Endodermal cell (in vitro differentiated cells): ENCODE measurements at places on chromosomes 4 and X.

- no peak overlapping the region for H3K4me3 ChIP-seq
- H3K27me3 ChIP-seq = no peaks in the 10 kb centered on the region
- no peak for DNase-seq
- H3K4me1 ChIP-seq = no peaks in the 10 kb centered on the region
Measured at GRCh38 chrX:39372115-39372514, 570.9 kb downstream of the MID1IP1 start.

GRCh38 chr4:129514852-129515251 lies 418.9 kb downstream of the C4orf33 start:
- H3K4me1 ChIP-seq = no peaks in the 10 kb centered on the region
- no peaks in the 10 kb centered on the region for H3K36me3 ChIP-seq
- no peaks in the 10 kb centered on the region for H3K27me3 ChIP-seq
- no peak overlapping the region for H3K4me3 ChIP-seq

- H3K27ac ChIP-seq = no peak overlapping the region
- no peak overlapping the region for H3K4me3 ChIP-seq
- H3K36me3 ChIP-seq = no peaks in the 10 kb centered on the region
- no peak for DNase-seq
Measured at GRCh38 chr4:66123190-66123589, 452.9 kb upstream of the EPHA5 start.

DNA sequence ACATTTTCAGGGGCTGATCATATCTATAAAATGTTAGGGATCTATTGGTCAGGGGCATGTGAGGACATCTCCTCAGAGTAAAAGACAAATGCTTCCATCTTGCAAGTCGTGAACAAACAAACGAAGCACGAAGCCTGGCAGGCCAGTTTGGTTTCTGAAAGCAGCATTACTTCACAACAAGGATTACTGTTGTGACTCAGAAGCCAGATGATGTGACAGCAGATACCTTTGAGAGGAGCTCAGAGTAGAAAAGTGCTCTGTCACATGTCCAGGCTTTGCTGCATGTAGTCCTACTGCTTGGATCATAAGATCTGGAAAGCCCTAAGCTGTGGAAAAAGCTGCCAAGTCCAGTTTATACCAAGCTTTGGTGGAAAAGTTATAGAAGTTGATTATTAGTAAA lies 1827.2 kb downstream of the ARAP2 start:
- H3K4me3 ChIP-seq = no peak overlapping the region
- no peaks in the 10 kb centered on the region for H3K36me3 ChIP-seq
- no peaks in the 10 kb centered on the region for H3K27me3 ChIP-seq
- no peak for DNase-seq

GRCh38 chr4:169898095-169898494 lies 128.1 kb downstream of the MFAP3L start:
- no peaks in the 10 kb centered on the region for H3K36me3 ChIP-seq
- no peaks in the 10 kb centered on the region for H3K27me3 ChIP-seq
- H3K4me3 ChIP-seq = no peak overlapping the region
- no peak overlapping the region for H3K27ac ChIP-seq

GRCh38 chr4:33369446-33369845 lies 2649.3 kb downstream of the PCDH7 start:
- no peak for DNase-seq
- no peaks in the 10 kb centered on the region for H3K27me3 ChIP-seq
- H3K27ac ChIP-seq = no peak overlapping the region
- no peak overlapping the region for H3K4me3 ChIP-seq

GRCh38 chr4:150699599-150699998 lies 117.6 kb downstream of the MAB21L2 start:
- no peaks in the 10 kb centered on the region for H3K4me1 ChIP-seq
- DNase-seq = no peak
- H3K27me3 ChIP-seq = no peaks in the 10 kb centered on the region
- H3K36me3 ChIP-seq = no peaks in the 10 kb centered on the region

DNA sequence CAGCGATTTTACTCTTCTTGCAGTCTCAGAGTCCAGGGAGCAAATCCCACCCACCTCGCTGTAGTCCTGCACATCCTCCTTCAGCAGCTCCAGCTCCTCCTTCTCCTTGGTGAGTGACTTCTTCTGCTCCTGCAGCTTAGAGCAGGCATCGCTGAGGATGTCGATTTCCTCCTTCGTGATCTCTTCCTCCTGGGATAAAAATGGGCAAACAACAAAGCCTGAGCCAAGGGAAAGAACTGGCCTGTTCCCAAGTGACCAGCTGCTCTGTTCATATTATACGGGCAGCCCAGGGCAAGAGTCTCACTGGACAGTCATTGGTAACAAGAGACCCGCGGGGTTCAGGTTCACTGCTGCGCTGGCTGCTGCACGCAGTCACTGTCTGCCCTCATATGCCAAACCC lies 26.2 kb downstream of the FGFR3 start:
- H3K27me3 ChIP-seq = no peaks in the 10 kb centered on the region
- no peak for DNase-seq
- no peak overlapping the region for H3K4me3 ChIP-seq

- H3K36me3 ChIP-seq = no peaks in the 10 kb centered on the region
- no peak overlapping the region for H3K27ac ChIP-seq
- no peaks in the 10 kb centered on the region for H3K4me1 ChIP-seq
Measured at GRCh38 chrX:65488495-65488894, 46.1 kb downstream of the LAS1L start.

DNA sequence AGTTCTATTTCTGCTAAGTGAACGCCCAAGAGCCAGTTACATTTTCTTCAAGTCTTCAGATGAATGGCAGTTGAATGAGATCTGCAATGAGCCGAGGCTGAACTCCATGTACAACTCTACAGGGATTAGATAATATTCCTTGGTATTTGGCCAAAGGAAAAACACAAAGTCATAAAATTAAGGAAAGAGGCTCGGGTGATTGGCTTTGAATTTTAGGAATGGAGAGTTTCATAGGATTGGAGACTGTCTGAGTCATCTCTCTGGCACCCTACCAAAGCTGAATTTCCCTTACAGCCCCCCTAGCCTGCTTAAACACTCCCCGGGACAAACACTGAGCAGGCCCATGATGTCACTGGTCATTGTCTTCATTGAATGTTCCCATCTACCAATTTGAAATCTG lies 188.0 kb upstream of the C1QTNF7 start:
- no peaks in the 10 kb centered on the region for H3K4me1 ChIP-seq
- no peak for DNase-seq
- H3K36me3 ChIP-seq = no peaks in the 10 kb centered on the region
- H3K27ac ChIP-seq = no peak overlapping the region
- H3K27me3 ChIP-seq = no peaks in the 10 kb centered on the region

DNA sequence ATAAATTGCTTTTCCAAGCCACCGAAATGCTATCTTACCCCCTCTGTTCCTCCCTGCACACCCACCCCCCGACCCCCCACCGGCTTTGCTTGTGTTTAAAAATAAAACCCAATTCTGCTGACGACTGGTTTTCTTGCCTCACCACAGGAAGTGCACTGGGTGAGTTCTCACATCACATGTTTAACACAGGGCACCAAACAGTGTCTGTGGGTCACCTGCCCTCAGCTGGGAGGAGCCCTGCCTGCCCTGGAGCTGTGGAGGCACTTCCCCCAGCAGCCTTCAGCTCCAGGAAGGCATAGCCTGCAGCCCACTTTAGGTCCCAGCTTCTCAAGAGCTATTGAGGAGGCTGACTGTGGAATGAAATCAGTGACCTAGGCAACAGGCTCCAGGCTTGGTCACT lies 8.8 kb downstream of the TMEM255A start:
- no peak overlapping the region for H3K4me3 ChIP-seq
- H3K27ac ChIP-seq = no peak overlapping the region
- no peaks in the 10 kb centered on the region for H3K36me3 ChIP-seq
- H3K4me1 ChIP-seq = no peaks in the 10 kb centered on the region
- H3K27me3 ChIP-seq = no peaks in the 10 kb centered on the region

- no peaks in the 10 kb centered on the region for H3K27me3 ChIP-seq
- H3K4me1 ChIP-seq = no peaks in the 10 kb centered on the region
- H3K27ac ChIP-seq = no peak overlapping the region
Measured at GRCh38 chr4:40916218-40916555, 166.4 kb downstream of the NSUN7 start.

DNA sequence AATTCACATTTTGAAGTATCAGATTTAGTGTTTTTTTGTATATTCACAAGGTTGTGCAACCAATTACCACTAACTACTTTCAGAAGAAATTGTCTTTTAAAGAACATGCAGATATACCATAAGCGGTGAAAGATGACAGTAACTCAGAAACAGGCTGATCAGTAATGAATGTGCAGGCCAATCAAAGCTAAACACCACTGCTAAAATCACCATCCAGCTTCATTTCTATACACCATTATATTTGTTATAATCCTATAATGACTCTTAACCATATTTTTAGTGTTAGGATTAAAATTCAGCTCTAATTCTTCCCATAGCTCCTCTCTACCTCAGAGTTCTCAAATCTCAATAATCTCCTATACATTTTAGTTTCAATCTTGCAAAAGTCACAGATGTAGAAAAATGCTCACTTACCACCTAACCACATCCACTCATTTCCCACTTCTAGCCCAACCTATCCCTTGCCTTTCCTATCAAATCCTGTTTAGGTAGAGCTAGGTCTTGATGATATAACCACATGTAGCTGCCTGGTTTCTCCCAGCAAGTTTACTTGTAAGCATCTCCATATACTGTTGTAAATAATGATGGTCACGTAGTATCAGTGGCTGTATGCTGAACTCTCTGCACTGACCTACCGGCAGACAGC lies 16.6 kb downstream of the COQ2 start:
- no peak overlapping the region for H3K4me3 ChIP-seq
- no peak for DNase-seq
- H3K4me1 ChIP-seq = no peaks in the 10 kb centered on the region
- H3K27ac ChIP-seq = no peak overlapping the region
- peaks cover 40% of the 10 kb centered on the region for H3K36me3 ChIP-seq

- H3K27me3 ChIP-seq = no peaks in the 10 kb centered on the region
- H3K36me3 ChIP-seq = no peaks in the 10 kb centered on the region
- H3K27ac ChIP-seq = no peak overlapping the region
- H3K4me1 ChIP-seq = no peaks in the 10 kb centered on the region
- no peak overlapping the region for H3K4me3 ChIP-seq
Measured at GRCh38 chr4:74305000-74305399, 3.3 kb upstream of the EPGN start.

DNA sequence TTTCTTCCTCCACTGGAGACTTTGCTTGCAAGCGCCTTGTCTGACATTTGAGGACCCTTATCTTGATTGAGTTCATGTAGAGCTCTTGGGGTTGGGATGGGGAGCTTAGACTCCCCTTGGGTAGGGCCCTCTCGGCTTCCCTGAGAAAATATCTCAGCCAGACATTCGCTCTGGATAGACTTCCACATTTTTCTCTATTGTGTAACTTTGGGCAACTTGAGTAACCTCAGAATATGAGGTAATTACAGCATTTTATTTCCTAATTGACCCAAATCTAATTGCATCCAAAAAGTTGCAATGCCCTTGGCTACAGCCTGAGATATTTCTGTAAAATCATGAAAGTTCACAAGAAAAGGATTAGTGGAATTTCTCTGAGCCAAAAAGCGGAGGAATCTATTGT lies 102.8 kb upstream of the MXRA5 start:
- no peaks in the 10 kb centered on the region for H3K36me3 ChIP-seq
- no peak overlapping the region for H3K27ac ChIP-seq
- H3K27me3 ChIP-seq = no peaks in the 10 kb centered on the region
- DNase-seq = no peak

DNA sequence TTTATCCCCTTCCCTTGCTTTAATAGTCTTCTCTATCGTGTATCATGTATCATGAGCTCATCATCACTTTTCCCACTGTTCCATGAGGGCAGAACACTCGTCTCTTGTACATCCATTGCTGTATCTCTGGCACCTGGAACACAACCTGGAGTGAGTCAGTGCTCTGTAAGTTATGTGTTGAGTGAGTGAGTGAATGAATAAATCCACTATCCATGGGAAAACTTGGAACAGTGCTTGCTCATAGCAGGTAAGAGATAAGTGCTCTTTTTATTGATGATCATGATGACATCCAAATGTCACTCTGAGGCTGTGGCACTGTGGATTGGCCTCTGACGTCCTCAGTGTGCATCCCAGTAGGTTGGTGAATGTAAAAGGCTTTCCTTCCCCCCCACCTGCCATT lies 4.3 kb downstream of the FGFBP1 start:
- no peak for DNase-seq
- no peak overlapping the region for H3K27ac ChIP-seq
- no peaks in the 10 kb centered on the region for H3K27me3 ChIP-seq
- no peaks in the 10 kb centered on the region for H3K4me1 ChIP-seq

GRCh38 chrX:22739276-22739675 lies 260.5 kb upstream of the DDX53 start:
- H3K27me3 ChIP-seq = no peaks in the 10 kb centered on the region
- DNase-seq = no peak
- H3K4me3 ChIP-seq = no peak overlapping the region
- no peaks in the 10 kb centered on the region for H3K36me3 ChIP-seq

GRCh38 chr4:129747756-129748155 lies 651.8 kb downstream of the C4orf33 start:
- DNase-seq = no peak
- no peak overlapping the region for H3K27ac ChIP-seq
- H3K27me3 ChIP-seq = no peaks in the 10 kb centered on the region
- no peaks in the 10 kb centered on the region for H3K4me1 ChIP-seq

- no peaks in the 10 kb centered on the region for H3K36me3 ChIP-seq
- DNase-seq = no peak
- H3K27me3 ChIP-seq = no peaks in the 10 kb centered on the region
- H3K27ac ChIP-seq = no peak overlapping the region
- no peaks in the 10 kb centered on the region for H3K4me1 ChIP-seq
Measured at GRCh38 chrX:74426071-74426470, 4.8 kb downstream of the SLC16A2 start.

GRCh38 chr4:42843694-42844093 lies 48.8 kb upstream of the GRXCR1 start:
- no peaks in the 10 kb centered on the region for H3K4me1 ChIP-seq
- H3K27ac ChIP-seq = no peak overlapping the region
- H3K4me3 ChIP-seq = no peak overlapping the region
- no peaks in the 10 kb centered on the region for H3K36me3 ChIP-seq
- H3K27me3 ChIP-seq = no peaks in the 10 kb centered on the region
- DNase-seq = no peak

DNA sequence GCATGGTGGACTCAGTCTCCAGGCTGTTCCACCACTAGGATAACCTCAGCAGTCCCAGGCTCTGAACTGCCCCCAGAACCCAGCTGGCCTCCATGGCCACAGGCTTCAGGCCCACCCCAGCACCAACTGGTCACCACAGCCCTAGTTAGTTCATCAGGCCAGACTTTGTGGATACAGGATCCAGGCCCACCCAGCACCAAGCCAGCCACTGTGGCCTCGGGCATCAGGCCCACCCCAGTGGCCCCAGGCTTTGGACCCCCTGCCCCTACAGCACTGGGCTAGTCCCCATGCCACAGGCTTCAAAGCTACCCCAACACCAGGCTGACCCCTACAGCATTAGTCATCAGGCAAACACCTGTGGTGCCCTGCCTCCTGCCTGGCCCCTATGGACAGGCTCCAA lies 50.0 kb downstream of the ZCCHC13 start:
- no peaks in the 10 kb centered on the region for H3K36me3 ChIP-seq
- H3K27me3 ChIP-seq = no peaks in the 10 kb centered on the region
- no peak overlapping the region for H3K4me3 ChIP-seq
- no peak overlapping the region for H3K27ac ChIP-seq

GRCh38 chr4:140704392-140704960 lies 51.7 kb downstream of the TBC1D9 start:
- peaks cover 19% of the 10 kb centered on the region for H3K36me3 ChIP-seq
- H3K27ac ChIP-seq = no peak overlapping the region
- H3K27me3 ChIP-seq = no peaks in the 10 kb centered on the region
